Globus pallidus (tissue), 1 donor: ENCODE measurements at places on chromosomes 5 and 9.

DNA sequence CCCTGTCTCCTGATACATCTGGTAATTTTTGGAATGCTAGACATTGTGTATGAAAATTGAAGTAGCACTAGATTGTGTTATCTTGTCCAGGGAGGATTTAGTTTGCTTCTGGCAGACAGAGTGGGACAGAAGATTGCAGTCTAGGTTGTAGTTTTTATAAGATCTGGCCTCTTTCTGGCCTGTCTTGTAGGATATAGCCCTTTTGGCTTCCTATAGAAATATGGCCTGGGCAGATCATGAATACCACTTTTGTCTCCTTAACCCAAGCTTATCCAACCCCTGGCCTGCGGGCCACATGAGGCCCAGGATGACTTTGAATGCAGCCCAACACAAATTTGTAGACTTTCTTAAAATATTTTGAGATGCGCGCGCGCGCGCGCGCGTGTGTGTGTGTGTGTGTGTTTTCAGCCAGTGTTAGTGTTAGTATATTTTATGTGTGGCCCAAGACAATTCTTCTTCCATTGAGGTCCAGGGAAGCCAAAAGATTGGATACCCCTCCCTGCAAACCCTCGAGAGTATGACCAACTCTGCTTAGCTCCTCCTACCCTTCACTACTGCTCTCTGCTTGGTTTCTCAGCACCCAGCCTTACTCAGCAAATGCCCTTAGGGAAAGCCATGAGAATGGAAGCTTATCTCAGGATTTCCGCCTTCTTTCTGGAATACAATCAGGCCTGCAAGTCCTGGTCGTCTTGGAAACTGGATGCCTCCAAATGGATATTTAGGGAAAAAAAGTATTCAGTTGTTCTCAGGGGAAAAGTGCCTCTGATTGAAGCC is 26.5 kb downstream of the ANKRD33B start:
- DNase-seq: no peak

DNA sequence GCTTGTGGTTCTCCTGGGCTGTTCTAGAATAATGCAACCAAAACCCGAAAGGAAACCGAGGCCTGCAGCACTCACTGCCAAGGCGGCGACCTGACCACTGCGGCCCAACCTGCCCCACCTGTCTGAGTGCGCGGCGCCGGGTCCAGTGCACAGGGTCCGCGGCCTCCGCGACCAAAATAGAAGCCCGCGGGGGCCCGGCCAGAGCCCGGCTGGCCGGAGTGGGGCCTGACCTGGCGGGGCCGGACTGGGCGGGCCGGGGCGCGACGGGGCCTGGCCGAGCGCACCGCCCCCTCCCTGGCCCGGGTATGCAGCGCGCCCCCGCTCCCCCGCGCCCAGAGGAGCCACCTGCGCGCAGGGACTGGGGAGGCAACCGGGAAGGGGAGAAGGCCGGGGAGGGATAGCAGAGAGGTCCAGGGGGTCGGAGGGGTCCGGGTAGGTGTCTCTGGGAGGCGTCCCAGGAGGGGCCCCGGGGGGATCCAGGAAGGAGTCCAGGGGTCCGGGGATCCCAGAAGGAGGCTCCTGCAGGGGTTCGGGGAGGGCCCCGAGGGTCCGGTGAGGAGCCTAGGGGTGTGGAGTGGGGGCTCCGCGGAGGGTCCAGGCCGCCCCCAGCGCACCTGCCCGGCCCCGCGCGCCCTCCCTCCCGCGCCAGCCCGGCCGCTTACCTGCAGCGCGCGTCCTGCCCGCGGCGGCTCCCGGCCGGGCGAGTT is 503 bp downstream of the SEMA4D start:
- DNase-seq: no peak

GRCh38 chr5:3602785-3603502 is 7.3 kb downstream of the IRX1 start:
- DNase-seq: no peak

DNA sequence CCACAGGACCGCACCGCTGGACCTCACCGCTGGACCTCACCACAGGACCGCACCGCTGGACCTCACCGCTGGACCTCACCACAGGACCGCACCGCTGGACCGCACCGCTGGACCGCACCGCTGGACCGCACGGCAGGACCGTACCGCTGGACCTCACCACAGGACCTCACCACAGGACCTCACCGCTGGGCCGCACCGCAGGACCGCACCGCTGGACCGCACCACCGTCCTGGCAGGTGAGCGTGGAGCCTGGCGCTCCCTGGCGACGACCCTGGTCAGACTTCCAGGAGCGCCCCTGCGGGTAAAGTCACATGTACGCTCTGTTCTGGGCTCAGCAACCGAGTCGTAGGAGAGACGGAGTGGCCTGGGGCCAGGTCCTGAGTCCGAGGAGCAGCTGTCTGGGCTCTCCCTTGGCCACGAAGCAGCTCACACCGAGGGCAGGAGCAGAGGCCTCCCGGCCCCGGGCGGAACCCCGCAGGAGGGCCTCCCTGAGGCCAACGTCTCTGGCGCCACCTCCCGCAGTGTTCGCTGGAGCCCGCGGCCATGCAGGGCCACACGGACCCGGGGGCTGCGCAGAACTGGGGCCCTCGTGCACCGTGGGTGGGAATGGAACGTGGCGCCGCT is 30.5 kb downstream of the MRPL36 start:
- DNase-seq: no peak

DNA sequence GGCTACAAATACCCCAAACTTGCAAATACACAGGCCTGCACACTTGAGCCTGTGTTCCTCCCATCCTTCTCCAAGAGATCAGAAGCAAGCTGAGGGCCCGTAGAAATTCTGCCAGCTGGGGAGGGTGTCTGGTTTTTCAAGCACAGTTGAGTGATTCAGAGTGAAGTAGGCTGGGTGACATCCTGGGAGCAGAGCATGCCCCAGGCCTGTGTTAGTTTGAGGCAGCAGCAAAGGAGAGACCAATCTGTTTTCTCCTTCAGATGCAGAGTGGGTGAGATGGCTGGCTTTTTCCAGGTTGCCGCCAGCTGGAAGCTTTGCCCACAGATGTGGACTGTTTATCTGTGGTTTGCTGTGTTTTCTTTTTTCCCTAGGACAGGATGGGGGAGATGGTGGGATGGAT is 63.1 kb downstream of the RCL1 start:
- peak; percentile 15 for DNase-seq
